Thoracic aorta (tissue), 2 donors: ENCODE measurements at places on chromosomes 1 and 21. TPM values are rescaled to one million over a fixed set of nuclear protein-coding genes. Genes with fewer than 3 reads are reported as not detected.

- no peak for DNase-seq
Observed at GRCh38 chr1:63671514-63671913, 78.3 kb downstream of the PGM1 start.

DNA sequence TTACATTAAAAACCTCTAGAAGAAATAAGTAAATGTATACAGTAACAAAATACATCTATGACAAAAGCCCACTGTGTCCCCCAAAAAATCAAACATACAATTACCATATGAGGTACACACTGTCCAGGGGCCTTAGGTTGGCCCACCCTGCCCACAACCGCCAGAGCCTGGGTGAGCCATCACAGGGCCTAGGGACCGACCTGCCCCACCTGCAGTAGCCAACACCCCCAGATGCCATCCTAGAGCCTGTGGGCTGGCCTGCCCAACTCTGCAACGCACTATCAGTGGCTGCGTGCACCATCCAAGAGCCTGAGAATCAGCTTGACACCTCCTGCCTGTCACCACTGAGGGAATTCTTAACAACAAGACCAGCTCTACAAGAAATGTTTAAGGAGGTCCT lies 39.0 kb downstream of the FAF1 start:
- DNase-seq, result no peak

DNA sequence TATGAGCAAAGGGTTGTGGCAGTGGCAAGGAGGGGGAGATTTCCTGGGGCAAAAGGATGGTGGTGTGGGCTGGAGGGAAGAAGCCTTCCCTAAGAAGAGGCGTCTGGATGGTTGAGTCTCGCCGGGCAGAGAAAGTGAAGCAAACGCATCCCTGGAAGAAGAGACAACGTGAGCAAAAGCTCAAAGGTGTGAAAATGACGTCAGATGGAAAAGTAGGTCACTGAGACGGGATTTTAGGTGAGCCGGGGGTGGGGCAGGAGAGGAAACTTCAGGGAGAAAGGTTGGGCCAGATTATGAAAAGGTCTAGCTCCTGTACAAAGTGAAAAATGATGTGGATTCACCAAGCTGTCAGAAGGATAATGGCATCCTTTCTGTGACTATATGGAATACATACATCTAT lies 95.3 kb upstream of the KCNE2 start:
- DNase-seq, result no peak

- DNase-seq, result no peak
Observed at GRCh38 chr21:33058957-33059356, 11.0 kb upstream of the OLIG1 start.

DNA sequence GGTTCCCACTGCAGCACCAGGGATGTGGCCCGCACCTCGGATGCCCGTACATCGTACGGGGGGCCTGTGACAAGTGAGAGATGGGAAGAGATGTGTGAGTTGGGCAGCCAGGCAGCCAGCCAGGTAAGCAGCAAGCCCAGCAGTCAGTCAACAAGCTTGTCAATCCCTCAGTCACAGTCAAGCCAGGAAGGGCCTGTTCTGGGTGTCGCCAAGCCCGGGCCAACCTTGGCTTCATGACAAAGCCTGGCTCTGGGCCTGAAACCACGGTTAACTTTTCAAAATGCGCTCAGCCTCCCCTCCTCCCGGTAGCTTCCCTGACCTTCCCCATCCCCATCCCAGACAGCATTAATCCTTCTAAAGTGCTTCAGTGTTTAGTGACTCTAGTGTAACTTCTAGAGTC lies 31.8 kb downstream of the MYOM3 start:
- no peak for DNase-seq

DNA sequence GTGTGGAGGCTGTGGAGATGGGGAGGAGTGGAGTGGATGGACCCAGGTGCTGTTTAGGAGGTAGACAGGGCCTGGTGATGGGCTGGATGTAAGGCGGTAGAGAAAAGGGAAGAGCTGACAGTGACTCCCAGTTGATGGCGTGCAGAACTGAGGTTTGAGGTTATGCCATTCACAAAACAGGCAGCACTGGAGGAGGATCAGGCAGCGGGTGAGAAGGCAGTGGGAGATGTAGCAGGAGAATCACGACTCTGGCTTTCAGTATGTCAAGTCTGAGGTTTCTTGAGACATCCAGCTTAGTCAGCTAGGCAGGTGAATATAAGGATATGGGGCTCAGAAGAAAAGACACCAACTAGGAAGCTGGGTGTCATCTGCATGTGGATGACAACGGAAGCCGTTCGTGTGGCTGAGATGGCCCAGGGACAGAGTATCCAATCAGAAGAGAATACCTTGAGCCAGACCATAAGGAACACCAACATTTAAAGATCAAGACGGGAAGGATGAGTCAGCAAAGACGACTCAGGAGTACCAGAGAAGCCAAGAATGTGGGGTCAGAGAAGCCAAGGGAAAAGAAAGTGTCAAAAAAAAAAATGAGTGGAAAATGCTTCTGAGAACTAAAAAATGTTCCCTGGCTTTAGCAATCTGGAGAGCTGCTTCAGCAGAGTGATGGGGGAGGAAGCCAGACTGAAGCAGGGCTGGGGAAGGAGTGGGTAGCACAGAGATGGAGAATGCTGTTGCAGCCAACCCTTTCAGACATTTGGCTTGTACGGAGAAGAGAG lies 15.2 kb downstream of the LRRN2 start:
- no peak for DNase-seq

DNA sequence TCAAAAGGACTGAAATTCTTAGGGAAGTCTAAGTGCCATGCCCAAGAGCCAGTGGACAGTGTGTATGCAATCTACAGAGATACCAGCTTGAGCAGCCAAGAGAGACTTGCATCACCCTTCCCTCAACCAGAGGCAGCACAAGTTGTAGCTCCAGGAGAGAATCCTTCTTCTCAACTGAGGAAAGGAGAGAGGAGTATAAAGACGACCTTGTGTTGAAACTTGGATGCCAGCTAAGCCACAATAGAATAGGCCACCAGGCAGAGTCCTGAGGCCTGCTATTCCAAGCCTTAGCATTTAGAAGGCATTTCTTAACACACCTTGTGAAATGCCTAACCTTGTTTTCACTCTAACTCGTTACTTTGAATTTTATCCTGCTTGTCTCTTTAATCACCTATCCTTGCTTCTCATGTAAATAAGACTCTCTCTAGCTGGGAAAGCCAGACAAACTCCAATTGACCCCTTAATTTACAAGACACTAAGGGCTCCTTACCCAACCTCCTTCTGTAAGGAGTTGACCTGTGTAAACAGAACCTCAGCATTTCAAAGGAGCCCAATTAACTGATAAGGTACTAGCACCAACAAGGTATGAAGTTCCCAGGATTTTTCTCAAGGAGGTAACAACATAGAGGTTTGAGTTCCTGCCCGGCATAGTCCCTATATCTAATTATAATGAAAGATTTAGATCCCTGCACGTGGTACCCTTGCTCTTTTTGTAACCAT lies 738.8 kb downstream of the AMY1C start:
- no peak for DNase-seq

- DNase-seq, result no peak
Observed at GRCh38 chr1:41523071-41523470, 38.6 kb upstream of the EDN2 start.

DNA sequence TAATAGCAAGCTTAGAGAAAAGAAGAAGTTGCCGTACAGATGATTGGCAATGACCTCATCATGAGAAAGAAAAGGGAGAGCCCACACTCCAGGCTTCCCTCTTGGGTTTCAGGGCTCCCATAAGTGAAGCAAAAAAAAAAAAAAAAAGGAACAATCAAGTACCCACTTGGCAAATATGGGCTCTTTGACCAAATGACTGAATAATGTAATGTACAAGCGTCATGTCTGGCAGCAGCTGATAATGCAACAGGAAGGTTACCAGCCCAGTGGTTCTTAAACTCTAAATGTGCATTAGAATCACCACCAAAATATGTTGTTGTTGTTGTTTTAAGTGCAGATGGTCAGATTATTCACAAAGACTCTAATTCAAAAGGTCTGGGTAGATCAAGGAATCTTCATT lies 13.5 kb downstream of the TNFSF4 start:
- DNase-seq, result no peak

- DNase-seq, result no peak
Observed at GRCh38 chr1:223742856-223743517, 30.6 kb downstream of the CAPN2 start.

GRCh38 chr1:201789245-201789644 lies 39.7 kb upstream of the IPO9 start:
- no peak for DNase-seq

GRCh38 chr1:157399984-157400382 lies 152.3 kb downstream of the FCRL5 start:
- no peak for DNase-seq

DNA sequence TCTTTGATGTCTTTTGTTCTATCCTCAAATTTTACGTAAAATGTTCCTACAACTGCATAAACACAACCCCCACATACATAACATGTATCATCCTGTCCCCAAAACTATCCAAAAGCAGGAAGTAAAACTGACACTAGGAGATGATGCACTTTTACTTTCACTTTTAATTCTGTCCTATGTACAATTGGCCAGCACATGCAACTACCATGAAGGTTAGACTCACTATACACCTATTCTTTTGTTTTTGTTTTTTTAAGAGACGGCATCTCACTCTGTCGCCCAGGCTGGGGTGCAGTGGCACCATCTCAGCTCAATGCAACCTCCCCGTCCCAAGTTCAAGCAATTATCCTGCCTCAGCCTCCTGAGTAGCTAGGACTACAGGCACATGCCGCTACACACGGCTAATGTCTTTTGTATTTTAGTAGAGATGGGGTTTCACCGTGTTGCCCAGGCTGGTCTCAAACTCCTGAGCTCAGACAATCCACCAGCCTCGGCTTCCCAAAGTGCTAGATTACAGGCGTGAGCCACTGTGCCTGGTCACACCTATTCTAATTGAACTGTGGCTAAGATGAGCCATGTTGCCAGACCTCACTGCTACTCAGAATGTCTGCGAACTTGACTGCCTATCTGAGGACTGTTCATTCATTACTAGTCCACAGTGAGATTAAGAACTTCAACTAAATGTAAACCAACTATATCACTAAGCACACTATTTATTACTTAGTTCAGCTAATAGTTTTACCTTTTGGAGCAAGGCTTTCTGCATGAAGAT lies 48.0 kb downstream of the TOR3A start:
- no peak for DNase-seq

DNA sequence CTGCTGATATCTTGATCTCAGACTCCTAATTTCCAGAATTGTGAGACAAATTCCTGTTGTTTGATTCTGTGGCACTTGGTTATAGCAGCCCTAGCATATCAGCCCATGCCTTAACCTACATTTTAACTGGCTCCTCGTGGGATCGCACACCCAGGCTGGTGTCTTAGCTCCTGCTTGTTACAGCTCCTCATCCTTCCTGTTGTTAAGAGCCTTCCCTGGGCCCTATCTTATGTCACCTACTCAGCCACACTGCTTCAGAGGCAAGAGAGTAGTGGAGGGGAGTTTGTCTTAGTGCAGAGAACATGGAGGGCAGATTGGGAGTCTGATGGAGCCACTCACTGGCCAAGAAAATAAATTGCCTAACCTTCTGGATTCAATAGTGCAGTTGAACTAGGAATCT lies 131.0 kb downstream of the ROR1 start:
- DNase-seq, result no peak

GRCh38 chr1:219402925-219403324 lies 210.0 kb downstream of the ZC3H11B start:
- DNase-seq, result no peak

DNA sequence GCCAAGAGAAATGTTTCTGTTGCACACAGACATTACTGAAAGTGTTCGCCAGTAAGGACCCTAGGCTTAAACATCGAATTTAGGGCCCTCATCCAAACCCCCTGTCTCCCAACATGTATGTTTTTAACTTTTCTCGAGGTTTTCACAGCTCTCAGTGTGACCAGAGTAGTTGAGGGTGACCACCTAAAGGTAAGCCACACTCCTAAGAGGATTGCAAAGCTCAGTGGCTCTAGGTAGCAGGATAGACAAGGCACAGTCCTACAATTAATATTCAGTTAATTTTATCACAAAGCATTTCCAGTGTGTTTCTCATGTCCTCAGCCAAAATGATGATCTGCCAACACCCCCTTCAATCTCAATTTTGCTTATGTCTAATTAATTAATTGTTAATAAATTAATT lies 695 bp upstream of the ALG14 start:
- no peak for DNase-seq

Gene CSF3R
- 43.7 TPM for total RNA-seq

Gene FMO4
- 13.8 TPM for total RNA-seq

Gene TTC22
- total RNA-seq, result not detected

Gene PSRC1
- total RNA-seq, result 2.4 TPM

Gene PLA2G4A
- 8.8 TPM for total RNA-seq

Gene WNT3A
- total RNA-seq, result not detected
